Right atrium auricular region (tissue), 2 donors: ENCODE measurements at places on chromosomes 6 and 20.

DNA sequence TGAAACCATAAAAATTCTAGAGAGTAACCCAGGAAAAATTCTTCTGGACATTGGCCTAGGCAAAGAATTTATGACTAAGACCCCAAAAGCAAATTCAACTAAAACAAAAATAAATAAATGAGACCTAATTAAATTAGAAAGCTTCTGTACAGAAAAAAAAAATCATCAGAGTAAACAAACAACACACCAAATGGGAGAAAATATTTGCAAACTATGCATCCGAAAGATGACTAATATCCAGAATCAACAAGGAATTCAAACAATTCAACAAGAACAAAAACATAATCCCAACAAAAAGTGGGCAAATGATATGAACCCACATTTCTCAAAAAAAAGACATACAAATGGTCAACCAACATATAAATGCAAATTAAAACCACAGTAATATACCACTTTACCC is 242.6 kb upstream of the CDYL start:
- no peak for DNase-seq

DNA sequence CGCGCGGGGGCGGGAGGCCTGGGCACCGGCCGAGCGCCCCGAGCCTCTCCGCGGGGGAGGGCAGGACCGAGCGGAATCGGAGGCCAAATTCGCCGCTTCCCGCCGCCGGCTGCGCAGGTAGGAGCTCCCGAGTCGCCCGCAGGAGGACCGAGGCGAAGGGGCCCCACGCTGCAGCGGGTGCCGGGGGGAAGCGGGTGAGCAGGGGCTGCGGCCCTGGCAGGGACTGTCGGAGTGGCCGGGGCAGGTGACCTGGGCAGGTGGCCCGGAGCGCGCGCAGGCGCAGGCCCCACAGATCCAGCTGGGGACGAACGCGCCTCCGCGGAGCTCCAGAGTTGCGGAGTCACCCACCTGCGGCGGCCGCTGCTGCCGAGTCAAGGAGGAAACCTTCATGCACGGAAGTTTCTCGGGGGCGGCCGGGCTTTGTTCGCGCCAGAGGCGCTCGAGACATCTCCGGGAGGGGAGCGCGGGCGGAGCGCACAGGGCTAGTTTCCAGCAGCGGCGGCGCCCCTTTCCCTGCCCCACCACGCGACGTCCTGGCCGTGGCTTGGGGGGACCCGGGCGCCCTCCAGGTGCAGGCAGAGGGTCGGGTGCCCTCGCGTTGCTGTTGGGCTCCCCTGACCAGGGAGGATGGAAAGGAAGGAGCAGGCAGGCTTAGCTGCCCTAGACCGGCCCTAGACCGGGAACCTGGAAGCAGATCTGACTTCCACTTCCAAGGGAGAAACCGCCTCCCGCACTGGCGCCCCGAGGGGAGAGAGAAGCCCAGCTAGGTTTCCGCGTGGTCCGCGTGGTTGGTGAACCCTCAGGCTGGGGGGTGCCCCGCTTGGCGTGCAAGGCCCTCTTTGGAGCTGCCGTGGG is 590 bp downstream of the SLCO4A1 start:
- DNase-seq, result no peak

GRCh38 chr6:30055513-30055912 is 5.6 kb upstream of the POLR1H start:
- no peak for DNase-seq

GRCh38 chr6:68771426-68771825 is 136.3 kb downstream of the ADGRB3 start:
- no peak for DNase-seq

DNA sequence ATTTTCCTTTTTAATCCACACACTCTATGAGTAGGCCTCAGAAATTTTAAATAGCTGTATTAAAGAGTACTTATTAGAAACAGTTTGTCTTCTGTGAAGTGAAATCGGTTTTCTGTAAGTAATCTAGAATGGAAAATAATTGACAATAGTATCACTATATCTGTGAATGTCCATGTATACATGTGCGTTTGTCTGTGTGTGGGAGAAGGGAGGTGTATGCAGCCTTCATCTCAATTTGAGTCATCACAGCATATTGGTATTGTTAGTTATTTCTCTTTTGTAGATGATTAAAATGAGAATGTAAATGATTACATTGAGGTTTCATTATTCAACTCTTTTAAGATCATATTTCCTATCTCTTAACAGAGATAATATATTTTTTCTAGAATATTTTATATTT is 206.0 kb downstream of the EYS start:
- no peak for DNase-seq

GRCh38 chr20:15610787-15611186 is 962.5 kb downstream of the KIF16B start:
- DNase-seq, result no peak

GRCh38 chr6:16146028-16146427 is 17.1 kb downstream of the MYLIP start:
- no peak for DNase-seq

DNA sequence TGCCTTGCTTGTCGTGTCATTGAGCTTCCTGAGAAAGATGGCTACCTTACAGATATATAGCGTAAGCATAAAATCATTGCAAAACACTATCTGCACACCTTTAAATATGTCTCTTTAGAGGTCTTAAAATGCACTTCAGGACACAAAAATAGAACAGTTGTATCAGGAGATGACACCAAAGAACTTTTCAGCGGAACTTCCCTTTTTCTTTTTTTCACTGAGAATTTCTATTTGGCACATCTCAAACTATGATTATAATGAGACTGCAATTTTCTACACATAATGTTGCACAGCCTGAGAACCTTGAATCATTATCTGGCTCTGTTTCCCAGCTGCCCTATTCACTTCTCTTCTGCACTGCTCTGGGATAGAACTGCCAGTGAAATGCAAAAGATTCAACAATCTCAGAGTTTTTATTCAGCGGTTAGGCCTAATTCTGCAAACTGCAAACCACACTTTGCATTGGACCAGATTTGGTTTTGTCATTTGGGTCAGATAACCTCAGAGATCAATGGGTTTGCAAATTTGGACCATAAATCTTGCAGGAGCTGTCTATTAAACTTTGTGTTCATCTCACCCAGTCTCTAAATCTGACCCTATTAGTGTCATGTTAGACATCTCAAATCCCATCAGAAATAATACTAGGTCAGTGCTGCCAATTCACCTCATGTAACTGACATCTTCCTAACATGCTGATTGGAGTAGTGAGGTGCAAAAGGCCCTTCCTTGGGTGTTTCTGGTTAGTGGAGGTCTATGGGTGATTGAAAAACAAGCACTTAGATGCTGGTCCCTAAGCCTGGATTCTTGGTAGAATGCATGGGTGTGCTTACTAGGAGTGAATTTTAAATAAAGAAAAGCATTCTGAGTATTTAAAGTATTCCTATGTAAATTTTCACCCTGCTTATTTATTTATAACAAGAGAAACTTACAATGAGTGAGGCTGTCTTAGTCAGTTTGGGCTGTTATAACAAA is 382.7 kb downstream of the UTRN start:
- no peak for DNase-seq

- DNase-seq, result no peak
Measured at GRCh38 chr6:72560721-72561593, 60.9 kb upstream of the KCNQ5 start.

GRCh38 chr6:135196739-135197510 is 15.8 kb downstream of the MYB start:
- DNase-seq, result no peak

- no peak for DNase-seq
Measured at GRCh38 chr6:158776737-158777136, 42.4 kb downstream of the EZR start.

DNA sequence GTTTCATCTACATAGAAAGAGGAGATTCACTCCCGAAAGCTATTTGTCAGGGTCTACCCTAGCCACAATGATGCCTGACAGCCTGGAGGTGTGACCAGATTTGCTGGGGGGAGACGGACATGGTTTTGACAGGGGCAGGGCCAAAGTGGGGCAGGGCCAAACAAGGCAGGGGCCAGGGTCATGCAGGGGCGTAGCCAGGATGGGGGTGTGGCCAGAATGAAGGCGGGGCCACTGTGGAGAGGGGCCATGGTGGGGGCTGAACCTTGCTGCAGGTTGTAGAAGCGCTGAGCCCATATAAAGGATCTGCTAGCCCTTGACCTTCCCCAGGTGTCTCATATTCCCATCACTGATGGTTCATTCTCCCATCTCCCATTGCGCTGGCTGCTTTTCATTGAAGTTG is 184.1 kb upstream of the SULF2 start:
- no peak for DNase-seq

DNA sequence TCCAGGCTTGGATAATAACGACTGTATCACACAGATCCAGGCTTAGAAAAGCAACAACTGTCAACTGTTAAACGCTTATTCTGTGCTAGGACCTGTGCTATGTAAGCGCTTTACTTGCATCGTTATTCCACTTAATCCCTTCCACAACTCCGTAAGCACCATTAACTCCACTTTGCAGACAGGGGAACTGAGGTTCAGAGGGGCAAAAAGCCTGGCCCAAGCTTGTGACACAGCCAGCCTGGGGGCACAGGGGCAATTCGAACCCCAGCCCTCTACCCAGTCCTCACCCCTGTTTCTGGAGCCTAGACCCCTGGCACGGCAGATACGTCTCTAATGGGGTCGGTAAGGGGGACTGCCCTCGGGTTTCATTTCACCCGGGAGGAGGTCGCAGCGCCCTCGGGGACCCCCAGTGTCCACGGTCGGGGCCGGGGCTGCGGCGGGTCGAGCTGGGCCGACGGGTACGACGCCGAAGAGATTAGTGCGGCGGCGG is 411 bp downstream of the DSN1 start:
- DNase-seq, result no peak

GRCh38 chr6:166075186-166075585 is 92.5 kb downstream of the TBXT start:
- DNase-seq, result no peak

GRCh38 chr20:63556873-63557478 is 3.0 kb downstream of the FNDC11 start:
- DNase-seq, result no peak

DNA sequence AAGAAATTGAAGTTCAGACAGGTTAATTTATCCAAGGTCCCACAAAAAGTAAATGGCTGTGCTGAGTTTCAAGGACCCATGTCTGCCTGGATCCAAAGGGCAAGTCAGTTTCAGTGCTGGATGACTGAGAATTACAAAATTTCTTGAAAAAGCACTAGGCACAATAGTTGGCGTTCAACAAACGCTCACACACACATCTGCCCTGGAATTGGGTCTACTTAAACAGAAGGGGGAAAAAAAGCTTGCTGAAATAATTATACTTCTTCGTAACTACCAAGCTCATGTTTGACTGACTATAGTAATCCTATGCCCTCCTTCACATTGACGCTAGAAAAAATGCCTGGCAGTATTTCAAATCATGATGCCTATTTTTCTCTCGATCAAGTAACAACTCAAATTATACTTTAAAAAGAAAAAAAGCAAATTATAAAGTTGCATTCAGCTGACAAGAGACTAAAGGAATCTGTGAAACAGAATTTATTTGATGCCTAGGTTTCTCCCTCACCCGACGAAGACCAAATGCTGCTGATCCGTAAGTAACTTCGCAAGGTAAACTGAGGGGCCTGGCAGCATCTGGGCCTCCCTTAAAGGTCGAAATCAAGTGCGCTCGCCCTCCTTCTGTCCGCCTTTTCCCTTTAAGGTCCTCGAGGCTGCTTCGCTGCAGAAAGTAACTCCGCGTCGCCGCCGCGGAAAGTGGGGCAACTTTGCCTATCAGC is 650 bp upstream of the CD2AP start:
- no peak for DNase-seq
